LNCaP clone FGC (cell line): ENCODE measurements at places on chromosomes 3 and 15.
A peak's percentile ranks its signal among the peaks of the same experiment; 100 is the strongest.

DNA sequence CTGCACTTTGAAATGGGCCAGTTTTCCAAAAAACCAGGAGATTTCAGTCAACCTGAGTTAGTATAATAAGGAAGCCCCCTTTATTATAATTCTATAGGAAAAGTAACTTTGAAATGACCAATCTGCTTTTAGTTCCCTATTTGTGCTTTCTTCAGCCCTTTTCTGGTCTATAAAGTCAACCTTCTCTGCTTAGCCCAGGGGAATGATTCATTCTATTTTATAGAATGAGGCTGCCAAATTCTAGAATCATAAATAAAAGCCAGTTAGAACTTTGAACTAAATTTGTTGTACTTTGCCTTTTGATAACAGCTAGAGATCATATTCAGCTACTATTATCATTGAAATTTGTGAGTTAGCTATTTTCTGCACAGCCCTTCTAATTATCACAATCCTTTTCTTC is 24.7 kb downstream of the CIP2A start:
- no peak for DNase-seq

- DNase-seq = no peak
Measured at GRCh38 chr3:65665915-65666314, 372.8 kb downstream of the MAGI1 start.

DNA sequence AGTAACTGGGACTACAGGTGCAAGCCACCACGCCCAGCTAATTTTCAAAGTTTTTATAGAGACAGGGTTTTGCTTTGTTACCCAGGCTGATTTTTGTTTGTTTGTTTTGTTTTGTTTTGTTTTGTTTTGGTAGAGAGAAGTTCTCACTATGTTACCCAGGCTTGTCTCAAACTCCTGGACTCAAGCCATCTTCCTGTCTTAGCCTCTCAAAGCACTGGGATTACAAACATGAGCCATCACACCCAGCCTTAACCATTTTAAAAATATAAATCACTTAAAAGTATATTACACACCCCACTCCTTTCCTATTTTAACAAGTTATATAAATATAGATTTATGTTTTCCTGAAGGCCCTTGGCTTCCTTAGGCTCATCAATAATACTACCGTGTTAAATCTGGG is 6.5 kb upstream of the DYNC1LI1 start:
- no peak for DNase-seq

- DNase-seq = no peak
Measured at GRCh38 chr3:169759256-169759655, 5.6 kb downstream of the TERC start.

GRCh38 chr3:80099559-80100066 is 331.8 kb upstream of the ROBO1 start:
- DNase-seq = no peak

- DNase-seq = no peak
Measured at GRCh38 chr15:34879107-34879506, 83.8 kb upstream of the ACTC1 start.

GRCh38 chr3:177426106-177426877 is 229.0 kb upstream of the TBL1XR1 start:
- no peak for DNase-seq

DNA sequence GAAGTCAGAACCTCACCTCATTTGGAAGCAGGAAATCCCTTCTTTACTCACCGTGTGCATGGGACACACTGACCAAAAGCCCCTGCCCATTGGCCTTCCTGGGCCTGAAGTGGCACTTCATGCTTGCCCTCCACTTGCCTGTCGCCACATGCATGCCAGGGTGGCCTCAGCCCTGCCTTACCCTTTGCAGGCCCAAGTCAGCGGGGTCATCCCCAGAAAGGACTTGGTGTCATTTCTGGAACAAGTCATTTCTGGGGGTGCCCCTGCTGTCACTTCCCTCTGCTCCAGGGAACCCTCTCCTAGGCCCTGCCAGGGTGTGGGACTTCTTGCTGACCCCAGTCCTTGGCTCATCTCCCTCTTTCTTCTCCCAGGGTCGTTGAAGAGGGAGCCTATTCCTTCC is 59.9 kb upstream of the CGNL1 start:
- DNase-seq = no peak

DNA sequence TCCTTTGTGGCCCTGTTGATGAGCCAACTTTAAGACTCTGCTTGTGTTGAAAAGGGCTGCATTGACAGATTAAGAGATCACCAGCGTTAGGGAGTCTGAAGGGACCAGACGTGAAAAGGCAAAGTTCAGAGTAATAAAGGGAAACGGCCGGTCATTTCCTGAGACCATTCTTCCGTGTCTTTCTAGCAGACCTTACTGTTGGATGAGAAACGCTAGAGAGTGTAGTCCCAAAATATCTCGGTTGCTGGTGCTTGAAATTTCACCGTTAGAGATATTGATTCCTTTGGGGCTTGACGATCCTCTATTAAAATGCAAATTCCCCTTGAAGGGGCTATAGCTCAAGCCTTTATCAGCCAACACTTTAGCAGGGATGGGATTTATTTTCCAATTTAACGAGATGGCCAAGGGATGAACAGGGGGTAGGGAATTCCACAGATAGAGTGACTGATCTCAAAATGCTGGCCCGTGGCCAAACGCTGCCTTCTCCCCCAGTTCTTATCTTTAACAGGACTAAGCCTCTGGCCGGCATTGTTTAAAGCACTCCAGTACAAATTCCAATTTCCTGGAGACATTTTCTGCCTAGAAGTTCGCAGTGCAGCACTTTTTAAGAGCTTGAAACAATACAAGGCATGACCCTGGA is 250.4 kb downstream of the TJP1 start:
- no peak for DNase-seq

- peak; percentile 26 for DNase-seq
Measured at GRCh38 chr3:194404365-194405140, 5.5 kb upstream of the GP5 start.

DNA sequence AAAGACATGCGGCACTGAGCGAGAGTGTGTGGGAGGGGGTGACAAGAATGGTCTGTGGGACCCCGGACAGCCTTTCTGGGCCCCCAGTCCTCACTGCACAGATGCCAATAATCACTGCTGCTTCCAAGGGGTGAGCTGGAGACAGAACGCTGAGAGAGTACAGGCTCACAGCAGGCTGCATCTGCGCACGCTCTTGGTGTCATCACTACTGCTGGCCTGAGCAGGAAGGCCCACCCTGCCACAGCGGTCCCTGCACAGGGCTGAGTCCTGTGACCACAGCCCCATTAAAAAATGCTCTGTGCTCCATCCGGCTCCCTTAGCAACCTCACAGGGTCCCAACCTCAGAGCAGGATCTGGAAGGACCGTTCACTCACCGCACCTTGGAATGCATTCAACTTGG is 205.5 kb upstream of the NSMCE3 start:
- DNase-seq = no peak

- no peak for DNase-seq
Measured at GRCh38 chr15:74505837-74506514, 35.0 kb upstream of the ARID3B start.

DNA sequence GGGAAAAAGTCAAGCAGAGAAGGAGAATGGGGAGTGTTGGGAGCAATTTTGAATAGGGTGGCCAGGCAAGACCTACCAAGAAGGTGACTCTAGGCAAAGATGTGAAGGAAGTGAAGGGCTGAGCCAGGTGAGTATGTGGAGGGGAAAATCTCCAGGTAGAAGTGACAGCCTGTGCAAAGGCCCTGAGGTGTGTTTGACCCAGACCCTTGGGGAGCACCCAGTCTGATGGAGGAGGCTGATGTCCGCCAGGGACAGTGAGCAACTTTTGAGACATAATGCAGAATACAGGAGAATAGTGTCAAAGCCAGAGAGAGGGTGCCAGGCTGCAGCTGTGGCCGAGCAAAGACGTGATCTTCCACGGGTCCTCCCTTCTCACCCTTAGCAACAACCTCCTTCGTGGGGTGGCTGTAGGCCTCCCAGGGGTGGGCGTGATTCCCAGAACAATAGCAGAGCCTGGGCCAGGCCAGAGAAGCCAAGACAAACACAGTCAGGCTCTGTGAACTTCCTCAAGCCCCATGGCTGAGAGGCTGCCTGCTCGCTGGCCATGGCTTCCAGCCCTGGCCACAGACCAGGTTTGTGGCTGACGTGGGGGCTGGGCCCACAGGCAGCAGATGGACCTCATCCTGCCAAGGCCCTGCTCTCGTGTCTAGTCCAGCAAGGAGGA is 58.1 kb downstream of the SLC6A6 start:
- peak; percentile 81 for DNase-seq

GRCh38 chr15:67146875-67147381 is 81.5 kb downstream of the SMAD3 start:
- DNase-seq = peak; percentile 64

- no peak for DNase-seq
Measured at GRCh38 chr3:53890726-53891475, 758 bp downstream of the SELENOK start.

GRCh38 chr3:135987661-135988060 is 22.1 kb downstream of the PPP2R3A start:
- DNase-seq = no peak

GRCh38 chr3:133593243-133593642 is 19.8 kb downstream of the CDV3 start:
- DNase-seq = no peak

DNA sequence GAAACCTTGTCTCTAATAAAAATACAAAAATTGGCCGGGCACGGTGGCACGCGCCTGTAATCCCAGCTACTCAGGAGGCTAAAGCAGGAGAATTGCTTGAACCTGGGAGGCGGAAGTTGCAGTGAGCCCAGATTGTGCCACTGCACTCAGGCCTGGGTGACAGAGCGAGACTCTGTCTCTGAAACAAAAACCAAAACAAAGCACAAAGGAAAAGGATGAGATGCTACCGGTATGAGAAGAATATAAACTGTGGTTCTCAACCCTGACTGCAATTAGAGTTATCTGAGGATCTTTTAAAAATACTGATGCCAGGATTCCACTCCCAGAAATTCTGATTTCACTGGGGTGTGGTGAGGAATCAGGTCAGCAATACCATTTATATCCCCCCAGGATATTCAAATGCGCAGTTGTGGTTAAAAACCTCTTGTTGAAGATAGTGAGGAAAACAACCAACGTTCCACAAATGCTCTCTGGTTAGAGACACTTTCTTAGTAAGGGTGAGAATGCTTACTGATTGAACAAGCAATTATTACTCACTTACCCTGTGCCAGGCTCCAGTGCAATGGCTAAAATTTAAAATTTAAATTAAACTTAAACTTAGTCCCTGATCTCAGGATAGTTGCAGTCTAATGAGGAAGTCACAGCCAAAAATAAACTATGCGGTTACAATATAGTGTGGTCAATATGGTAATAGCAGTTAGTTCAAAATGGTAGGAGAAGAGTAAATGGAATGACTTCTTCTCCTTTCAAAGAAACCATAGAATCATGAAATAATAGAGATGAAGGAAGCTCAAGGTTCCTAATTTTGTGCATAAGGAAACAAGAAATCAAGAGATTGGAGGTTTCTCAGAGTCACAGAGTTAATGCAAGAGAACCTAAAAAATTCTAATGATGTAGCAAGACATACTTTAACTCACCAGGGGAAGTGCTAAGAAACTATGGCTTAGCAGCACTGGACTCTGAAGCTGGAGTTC is 109.5 kb downstream of the SSR3 start:
- DNase-seq = no peak

GRCh38 chr3:184491867-184492615 is 69.5 kb upstream of the EPHB3 start:
- no peak for DNase-seq

- DNase-seq = peak; percentile 91
Measured at GRCh38 chr3:197031315-197032285, 2.0 kb upstream of the MELTF start.

- no peak for DNase-seq
Measured at GRCh38 chr3:78995087-78995486, 772.7 kb downstream of the ROBO1 start.

- DNase-seq = no peak
Measured at GRCh38 chr15:65986416-65986815, 117.1 kb downstream of the RAB11A start.

GRCh38 chr3:63193647-63194046 is 84.5 kb upstream of the SYNPR start:
- DNase-seq = no peak

DNA sequence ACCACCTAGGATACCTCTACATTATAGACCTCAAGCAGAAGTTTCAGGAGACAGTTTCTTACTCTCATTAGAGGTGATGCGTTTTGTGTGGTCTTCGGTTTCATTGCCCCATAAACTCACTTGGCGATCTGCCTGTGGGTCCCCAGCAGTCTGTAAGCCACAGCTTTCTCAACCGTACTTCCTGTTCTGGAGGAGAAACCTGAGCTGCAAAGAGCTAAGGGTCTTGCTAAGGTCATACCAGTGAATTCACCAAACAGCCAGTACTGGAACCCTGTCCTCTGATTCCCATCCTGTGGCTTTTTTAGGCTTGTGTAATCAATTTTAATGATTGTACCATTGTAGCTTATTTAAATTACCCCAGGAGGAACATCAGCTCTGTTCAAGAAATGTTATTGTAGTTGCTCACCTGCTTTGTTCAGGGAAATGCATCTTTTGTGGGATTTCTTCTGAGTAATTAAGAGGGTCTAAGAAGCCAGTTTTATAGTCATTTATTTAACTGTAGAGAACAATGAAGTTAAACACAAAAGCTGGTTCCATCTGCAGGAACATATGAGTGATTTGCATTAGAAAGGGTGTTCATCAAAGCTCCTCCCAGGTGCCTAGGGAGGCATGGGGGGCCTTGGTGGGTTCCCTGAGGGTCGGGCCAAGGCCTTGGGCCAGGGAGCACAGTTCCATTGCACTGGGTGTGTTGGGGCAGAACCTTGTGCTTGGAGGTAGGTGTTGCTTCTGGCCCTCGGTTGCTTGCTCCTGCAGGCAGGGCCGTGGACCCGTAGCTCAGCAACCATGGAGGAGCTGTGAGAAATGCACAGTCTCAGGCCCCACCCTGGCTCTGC is 69.6 kb downstream of the APBA2 start:
- DNase-seq = no peak

GRCh38 chr3:111519178-111519855 is 22.7 kb upstream of the CD96 start:
- DNase-seq = no peak

GRCh38 chr3:127224118-127224517 is 31.2 kb downstream of the PRR23E start:
- DNase-seq = no peak

GRCh38 chr3:9625656-9626055 is 23.6 kb upstream of the MTMR14 start:
- DNase-seq = no peak

DNA sequence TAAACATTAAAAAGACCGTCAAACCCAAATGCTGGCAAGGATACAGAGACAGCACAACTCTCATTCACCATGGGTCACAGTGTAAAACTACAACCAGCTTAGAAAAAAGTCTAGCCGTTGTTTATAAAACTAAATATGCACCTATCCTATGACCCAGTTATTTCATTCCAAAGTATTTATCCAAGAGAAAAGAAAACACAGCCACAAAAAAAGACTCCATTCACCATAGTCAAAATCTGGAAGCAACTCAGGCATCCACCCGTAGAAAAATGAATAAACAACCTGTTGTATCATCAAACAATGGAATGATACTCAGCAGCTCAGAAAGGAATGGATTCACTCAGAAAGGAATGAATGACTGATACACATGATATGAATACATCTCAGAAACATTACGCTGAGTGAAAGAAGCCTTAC is 28.6 kb downstream of the PLD1 start:
- no peak for DNase-seq

DNA sequence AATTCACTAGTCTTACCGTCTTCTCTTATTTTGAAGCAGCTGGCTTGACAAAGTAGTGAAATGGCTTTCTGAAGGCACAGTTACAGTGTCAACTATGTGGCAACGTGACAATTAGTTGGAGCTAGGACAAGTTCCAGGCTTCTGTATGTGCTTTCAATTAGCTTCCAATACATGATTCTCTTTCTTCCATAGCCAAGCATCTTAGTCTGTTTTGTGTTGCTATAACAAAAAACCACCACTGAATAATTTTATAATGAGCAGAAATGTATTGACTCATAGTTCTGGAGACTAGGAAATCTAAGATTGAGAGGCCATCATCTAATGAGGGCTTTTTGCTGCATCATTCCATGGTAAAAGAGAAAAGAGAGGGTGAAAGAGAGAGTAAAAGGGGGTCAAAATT is 365.1 kb upstream of the PLSCR5 start:
- DNase-seq = no peak
